Islet precursor cell (in vitro differentiated cells): ENCODE measurements at places on chromosomes 4 and X.

DNA sequence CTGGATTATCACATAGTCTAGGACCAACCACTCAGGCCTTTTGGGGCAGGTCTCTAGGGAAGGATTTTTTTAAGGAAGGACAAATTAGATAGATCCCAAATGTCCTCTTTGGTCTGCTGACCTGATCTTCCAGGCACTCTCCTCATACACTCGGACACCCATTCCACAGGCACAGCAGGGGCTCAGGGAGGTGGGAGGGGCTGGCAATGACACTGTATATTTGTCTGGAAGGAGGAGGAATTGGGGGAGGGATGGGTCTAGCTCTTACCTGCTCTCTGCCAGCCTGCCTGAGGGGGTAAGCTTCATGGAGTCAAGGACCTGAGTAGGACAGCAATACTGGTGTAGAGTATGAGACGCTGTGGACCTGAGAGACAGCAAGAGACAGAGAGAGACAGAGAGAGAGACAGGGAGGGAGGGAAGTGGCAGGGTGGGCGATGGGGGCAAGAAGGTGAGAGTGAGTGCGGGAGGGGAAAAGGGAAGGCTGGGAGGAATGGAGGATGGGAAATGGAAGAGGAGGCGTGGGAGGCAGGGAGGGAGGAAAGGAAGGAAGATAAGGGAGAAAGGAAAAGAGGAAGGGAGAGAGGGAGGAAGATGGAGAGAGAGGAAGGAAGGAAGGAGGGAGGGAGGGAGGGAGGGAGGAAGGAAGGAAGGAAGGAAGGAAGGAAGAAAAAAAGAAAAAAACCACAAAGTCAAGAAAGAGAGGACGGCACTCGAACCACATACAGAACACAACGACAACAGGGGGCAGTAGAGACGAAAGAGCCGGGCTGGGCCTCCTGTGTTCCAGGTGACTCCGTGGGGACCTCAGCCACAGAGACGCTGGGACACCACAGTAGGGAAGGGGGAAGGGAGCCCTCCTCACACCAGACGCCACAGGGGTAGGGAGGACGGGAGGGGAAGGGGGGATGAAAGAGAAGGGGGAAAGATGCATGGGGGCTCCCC, 1.8 kb downstream of the IQSEC2 start:
- peak; percentile 40 for DNase-seq

GRCh38 chrX:12878536-12878935, 11.7 kb downstream of the TLR7 start:
- no peak for DNase-seq

DNA sequence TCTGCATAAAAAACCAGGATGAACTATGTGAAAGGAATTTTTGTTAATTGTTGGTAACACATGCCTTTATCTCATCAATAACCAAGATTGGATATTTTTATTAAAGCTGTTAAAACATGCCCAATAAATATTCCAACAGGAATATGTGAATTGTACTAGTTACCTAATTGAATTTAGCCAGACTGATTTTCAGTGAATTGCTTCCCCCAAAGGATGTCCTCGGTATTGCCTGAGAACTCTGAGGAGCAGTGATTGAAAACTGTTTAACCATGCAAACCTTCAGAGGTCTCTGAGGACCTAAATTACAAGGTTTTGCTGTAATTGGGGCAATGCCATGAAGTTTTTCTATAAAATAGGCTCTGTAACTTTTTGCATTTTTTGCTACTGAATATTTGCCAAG, 66.6 kb downstream of the BLTP1 start:
- no peak for DNase-seq

- no peak for DNase-seq
Measured at GRCh38 chrX:13965531-13965930, 64.2 kb downstream of the GEMIN8 start.

DNA sequence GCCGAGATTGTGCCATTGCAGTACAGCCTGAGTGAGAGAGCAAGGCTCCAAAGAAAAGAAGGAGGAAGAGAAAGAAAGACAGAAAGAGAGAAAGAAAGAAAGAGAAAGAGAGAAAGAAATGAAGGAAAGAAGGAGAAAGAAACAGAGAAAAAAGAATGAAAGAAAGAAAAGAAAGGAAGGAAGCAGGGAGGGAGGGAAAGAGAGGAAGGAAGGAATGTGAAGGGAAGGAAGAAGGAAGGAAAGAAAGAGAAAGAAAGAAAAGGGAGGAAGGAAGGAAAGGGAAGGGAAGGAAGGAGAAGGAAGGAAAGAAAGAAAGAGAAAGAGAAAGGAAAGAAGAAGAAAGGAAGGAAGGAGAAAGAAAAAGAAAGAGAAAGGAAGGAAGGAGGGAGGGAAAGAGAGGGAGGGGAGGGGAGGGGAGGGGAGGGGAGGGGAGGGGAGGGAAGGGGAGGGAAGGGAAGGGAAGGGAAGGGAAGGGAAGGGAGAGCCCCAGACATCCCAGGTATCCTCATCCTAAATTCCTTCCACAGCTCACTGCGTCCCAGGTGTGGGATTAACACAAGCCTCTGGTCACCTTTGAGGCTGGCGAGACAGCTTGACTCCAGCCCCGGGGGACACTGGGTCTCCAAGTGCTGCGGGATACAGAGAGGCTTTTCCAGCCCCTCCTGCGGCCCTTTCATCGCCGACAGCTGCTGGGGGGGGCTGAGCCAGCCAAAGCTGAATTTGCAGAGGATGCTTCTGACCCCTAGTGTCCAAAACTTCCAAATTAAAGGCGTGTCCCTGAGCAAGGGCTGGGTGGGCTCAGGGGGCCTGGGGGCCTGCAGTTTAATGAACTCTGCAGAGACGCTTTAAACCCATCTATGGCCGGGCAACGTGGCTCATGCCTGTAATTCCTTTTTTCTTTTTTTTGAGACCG, 24.2 kb upstream of the CSF2RA start:
- peak; percentile 91 for DNase-seq

DNA sequence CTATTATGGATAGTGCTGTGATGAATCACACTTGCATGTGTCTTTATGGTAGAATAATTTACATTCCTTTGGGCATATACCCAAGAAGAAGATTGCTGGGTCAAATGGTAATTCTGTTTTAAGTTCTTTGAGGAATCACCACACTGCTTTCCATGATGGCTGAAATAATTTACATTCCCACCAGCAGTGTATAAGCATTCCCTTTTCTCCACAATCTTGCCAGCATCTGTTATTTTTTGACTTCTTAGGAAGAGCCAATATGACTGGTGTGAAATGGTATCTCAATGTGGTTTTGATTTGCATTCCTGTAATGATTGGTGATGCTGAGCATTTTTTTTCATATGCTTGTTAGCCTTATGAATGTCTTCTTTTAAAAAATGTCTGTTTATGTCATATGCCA, 1120.2 kb downstream of the ARAP2 start:
- no peak for DNase-seq

DNA sequence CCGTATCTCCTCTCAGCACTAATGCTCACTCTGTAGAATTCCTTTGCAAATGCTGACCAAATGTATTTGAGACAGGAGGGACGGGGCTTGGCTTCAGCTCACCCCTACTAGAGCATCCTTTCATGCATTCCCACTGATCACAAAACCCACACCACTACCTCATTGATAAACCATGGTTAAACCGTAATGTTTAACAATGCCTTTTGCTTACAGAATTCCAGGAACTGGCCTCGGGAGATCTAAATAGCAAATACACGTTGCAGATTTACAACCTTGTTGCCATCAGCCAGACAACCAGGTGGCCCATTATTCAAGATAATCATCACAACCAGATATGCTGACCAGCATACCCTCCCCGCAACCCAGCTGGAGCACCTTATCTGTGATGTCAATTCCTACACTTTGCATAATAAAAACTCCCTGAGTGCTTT, 391.9 kb downstream of the KCTD8 start:
- peak; percentile 77 for DNase-seq

GRCh38 chrX:2819345-2820135, 9.2 kb upstream of the GYG2 start:
- DNase-seq: no peak

DNA sequence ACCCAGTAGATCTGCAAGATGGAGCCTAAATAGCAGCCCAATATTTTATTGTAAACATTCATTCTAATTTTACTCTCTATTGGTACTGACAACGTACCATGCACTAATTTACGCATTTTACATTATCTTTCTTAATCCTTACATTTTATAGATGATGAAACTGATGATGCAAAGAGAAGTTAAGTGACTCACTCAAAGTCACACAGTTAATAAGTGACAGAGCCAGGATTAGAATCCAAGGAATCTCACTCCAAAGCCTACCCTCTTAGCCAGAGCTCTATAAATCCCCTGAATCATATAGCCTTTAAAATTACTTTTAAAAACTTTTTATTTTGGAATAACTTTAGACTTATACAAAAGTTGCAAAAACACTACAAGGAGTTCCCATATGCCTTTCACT, 37.6 kb downstream of the PHKA1 start:
- DNase-seq: no peak

DNA sequence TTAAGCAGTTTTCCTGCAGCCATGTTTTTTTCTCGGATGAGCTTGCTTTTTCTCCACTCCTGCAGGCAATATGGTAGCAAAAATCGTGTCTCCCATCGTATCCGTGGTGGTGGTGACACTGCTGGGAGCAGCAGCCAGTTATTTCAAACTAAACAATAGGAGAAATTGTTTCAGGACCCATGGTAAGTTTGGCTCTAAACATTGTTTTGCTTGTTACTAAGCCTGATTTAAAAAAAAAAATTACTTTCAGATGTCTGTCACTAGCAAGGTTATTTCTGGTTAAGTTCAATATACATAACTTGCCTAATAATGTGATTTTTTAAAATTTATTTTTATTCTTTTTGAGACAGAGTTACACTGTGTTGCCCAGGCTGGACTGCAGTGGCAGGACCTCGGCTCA, 17.5 kb upstream of the GYG2 start:
- DNase-seq: no peak

DNA sequence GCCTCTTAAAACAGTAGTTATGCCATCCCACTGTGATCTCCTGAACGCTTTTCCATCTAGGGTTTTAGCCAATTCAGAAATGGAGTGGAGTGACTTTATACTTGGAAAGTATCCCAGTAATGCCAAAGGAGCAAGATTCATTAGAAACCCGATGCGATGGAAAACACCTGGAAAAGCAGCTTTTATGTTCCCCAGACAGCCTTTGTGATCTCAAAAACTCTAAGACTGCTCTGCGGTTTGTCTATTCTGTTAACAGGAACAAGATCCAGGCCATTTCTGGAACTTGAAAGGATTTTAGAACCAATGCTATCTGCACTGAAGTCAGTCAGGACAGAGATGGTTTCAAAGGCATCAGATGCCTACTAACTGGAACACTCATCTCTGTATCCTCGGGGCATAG, 145.1 kb downstream of the APBB2 start:
- DNase-seq: no peak

DNA sequence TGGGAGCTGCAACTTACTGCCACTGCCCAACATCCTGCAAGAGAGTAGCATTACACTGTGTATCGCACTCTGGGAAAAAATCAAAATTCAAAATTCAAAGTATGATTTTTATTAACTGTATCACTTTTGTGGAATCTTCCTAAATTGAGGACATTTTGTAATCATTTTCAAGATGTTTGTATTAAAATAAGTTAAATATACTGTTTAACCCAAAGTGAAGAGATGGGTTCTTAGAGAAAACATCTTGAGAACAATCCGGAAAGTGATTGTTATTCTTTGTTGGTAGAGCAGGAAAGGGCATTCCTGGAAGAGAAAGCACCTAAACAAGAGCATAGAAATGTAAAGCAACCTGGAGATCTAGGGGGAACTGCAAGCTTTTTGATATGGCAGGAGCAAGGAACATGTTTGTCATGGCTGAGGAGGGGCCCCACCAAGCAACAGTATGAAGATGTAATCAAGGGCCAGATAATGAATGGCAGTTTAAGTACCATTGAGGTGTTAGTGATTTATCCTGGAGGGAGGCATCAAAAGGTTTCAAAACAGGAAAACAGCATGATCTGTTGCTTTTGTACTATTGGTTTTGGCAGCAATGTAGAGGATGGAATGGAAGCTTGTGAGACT, 14.1 kb upstream of the SEC24D start:
- no peak for DNase-seq

- DNase-seq: no peak
Measured at GRCh38 chr4:38582445-38582844, 81.6 kb upstream of the KLF3 start.

GRCh38 chr4:183291070-183291469, 29.0 kb downstream of the CLDN22 start:
- no peak for DNase-seq

GRCh38 chr4:100823066-100823992, 305.5 kb upstream of the EMCN start:
- DNase-seq: no peak

DNA sequence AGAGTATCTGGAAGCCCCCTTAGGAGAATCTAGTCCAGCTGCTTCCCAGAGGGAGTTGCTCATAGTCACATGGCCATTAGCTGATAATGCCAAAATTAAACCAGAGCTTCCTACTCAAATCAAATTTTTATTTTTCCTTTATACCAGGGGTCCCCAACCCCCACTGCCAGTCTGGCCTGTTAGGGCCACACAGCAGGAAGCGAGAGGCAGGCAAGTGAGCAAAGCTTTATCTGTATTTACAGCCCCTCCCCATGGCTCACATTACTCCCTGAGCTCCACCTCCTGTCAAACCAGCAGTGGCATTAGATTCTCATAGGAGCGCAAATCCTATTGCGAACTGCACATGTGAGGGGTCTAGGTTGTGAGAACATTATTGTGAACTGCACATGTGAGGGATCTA, 19.2 kb upstream of the TNIP3 start:
- DNase-seq: no peak

DNA sequence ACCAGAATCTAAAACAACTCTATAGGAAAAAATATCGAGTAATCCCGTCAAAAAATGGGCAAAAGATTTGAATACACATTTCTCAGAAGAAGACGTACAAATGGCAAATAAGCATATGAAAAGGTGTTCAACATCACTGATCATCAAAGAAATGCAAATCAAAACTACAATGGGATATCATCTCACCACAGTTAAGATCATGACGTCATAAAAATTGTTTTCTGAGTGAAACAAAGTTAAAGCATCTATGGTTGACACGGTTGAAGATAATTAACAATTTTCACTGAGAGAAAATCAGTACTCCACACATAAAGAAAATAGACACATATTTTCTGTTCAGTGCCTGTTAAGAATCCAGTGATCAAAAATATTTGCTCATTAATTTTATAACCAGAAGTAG, 1010.8 kb upstream of the ADGRL3 start:
- no peak for DNase-seq

- peak; percentile 69 for DNase-seq
Measured at GRCh38 chrX:45758319-45758718, 557.6 kb upstream of the DIPK2B start.
